ENCODE measurements at places on chromosomes 2 and 18.

GRCh38 chr2:62539606-62540407, 33.8 kb upstream of the TMEM17 start:
- no peak for DNase-seq

DNA sequence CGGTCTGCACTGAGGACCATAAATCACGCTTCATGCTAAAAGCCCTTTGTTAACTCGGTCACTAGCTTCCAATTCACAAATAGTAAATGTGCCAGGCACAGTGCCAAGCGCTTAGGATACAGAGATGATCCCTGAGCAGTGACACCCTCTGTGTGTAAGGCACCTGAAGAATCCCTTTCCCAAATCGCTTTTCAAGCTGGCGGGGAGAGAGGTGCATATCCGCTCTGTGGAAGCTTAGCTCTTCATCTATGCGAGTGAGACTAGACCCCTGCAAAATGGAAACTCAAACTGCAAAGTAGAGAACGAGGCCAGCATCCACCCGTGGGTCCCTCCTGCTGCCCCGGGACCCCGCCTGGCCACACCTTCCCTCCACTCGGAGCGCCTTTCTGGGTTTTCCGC, 2.4 kb downstream of the PIEZO2 start:
- DNase-seq = no peak

GRCh38 chr2:119574108-119574815, 30.0 kb downstream of the CFAP221 start:
- DNase-seq = no peak

GRCh38 chr2:234083572-234084348, 33.3 kb downstream of the SPP2 start:
- DNase-seq = no peak

- DNase-seq = no peak
These were observed 119.6 kb upstream of the SLC38A11 start for GRCh38 chr2:165074884-165075283.

DNA sequence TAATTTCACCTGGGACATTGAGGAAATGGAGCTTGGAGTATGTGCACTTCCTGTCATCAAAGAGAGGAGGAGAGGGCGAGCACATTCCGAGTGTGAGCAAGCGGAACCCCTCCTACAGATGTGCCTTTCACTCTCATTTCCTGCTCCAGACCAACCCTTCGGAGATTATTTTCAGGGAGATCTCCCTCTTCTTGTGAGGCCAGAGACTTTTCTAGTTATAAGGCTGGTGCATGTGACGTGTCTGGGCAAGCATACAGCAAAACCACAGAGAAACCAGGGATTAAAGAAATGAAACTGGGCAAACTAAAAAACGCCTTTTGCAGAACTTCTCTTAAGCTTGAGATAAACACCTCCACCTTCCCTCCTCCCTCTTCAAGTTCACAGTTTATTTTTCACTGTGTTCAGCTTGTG, 409.2 kb upstream of the TCF4 start:
- DNase-seq = no peak

GRCh38 chr2:30741576-30741975, 65.7 kb downstream of the CAPN13 start:
- no peak for DNase-seq

DNA sequence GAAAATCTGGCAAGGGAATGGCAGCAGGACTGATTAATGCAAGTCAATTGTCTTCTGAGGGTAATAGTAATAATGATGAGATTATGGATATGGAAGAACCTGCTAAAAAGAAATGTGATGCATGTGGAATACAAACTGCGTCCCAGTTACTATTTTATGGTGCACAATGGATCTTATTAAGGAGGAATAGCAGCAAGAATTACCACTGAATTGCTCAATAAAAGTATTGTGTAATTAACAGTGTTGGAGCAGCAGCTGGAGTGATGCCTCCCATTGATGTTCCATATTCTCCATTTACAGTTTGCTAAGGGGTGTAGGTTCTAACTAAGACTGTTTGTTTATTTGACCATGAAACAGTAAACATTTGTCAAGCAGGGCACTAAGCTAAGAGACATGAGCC, 167.9 kb downstream of the HRH4 start:
- DNase-seq = no peak

GRCh38 chr18:79657342-79657996, 22.1 kb upstream of the CTDP1 start:
- DNase-seq = no peak

- no peak for DNase-seq
These were observed 134.9 kb upstream of the REV1 start for GRCh38 chr2:99624677-99625076.

Measured in effector memory CD4-positive, alpha-beta T cell (primary cell).